A549 treated with CORT108297 at 1 μM for 4 hours (cell line): ENCODE measurements at places on chromosomes 1 and 21. TPM values are rescaled to one million over a fixed set of nuclear protein-coding genes. Genes with fewer than 3 reads are reported as not detected.

KLHL20 gene
- total RNA-seq: 9.9 to 14.7 TPM (median 12.6 TPM) in 5 replicates

TNFRSF4 gene
- 0.07 to 0.18 TPM (median 0.13 TPM) in 4 of 5 replicates, not detected in the other for total RNA-seq

DPT gene
- not detected in 5 replicates for total RNA-seq

HAPLN2 gene
- total RNA-seq: 0.14 to 0.21 TPM (median 0.14 TPM) in 3 of 5 replicates, not detected in the others

TFAP2E gene
- 0.46 to 0.83 TPM (median 0.81 TPM) in 5 replicates for total RNA-seq

BNIPL gene
- total RNA-seq: 0.07 to 0.12 TPM (median 0.07 TPM) in 5 replicates

LCE3E gene
- 0.16 to 0.17 TPM in 2 of 5 replicates, not detected in the others for total RNA-seq

KCNJ10 gene
- total RNA-seq: 0.09 TPM in 1 of 5 replicates, not detected in the others

TSSK3 gene
- total RNA-seq: 0.07 to 0.11 TPM in 2 of 5 replicates, not detected in the others

TNFRSF18 gene
- total RNA-seq: 0.11 to 0.25 TPM (median 0.15 TPM) in 3 of 5 replicates, not detected in the others

PLEKHA6 gene
- 20.6 to 31.2 TPM (median 27.2 TPM) in 5 replicates for total RNA-seq

DNMT3L gene
- not detected in 5 replicates for total RNA-seq

TNFRSF9 gene
- total RNA-seq: 2.1 to 3.6 TPM (median 3.0 TPM) in 5 replicates

CASP9 gene
- 4.4 to 6.9 TPM (median 5.7 TPM) in 5 replicates for total RNA-seq

MFSD2A gene
- 4.0 to 4.3 TPM (median 4.2 TPM) in 5 replicates for total RNA-seq

NTNG1 gene
- total RNA-seq: not detected in 5 replicates

EDN2 gene
- 6.9 to 11.0 TPM (median 10.3 TPM) in 5 replicates for total RNA-seq

RHOU gene
- total RNA-seq: 4.4 to 7.2 TPM (median 6.2 TPM) in 5 replicates

LCE1A gene
- total RNA-seq: not detected in 5 replicates

COL18A1 gene
- total RNA-seq: 124 to 175 TPM (median 149 TPM) in 5 replicates

SH2D2A gene
- 2.8 to 5.1 TPM (median 3.9 TPM) in 5 replicates for total RNA-seq

HNRNPCL4 gene
- not detected in 5 replicates for total RNA-seq

CFAP74 gene
- total RNA-seq: 0.06 to 0.08 TPM (median 0.07 TPM) in 3 of 5 replicates, not detected in the others

HMGCS2 gene
- total RNA-seq: not detected in 5 replicates

GNG5 gene
- total RNA-seq: 176 to 210 TPM (median 177 TPM) in 5 replicates

S100A7 gene
- not detected in 5 replicates for total RNA-seq

SLC16A4 gene
- 29.1 to 40.0 TPM (median 36.7 TPM) in 5 replicates for total RNA-seq

FAM72C gene
- total RNA-seq: 4.3 to 7.1 TPM (median 5.5 TPM) in 5 replicates

RHD gene
- total RNA-seq: not detected in 5 replicates

STX12 gene
- 8.1 to 9.8 TPM (median 9.5 TPM) in 5 replicates for total RNA-seq

EXTL1 gene
- total RNA-seq: 0.01 to 0.04 TPM in 2 of 5 replicates, not detected in the others

RGSL1 gene
- not detected in 5 replicates for total RNA-seq

LY9 gene
- total RNA-seq: 0.06 to 0.10 TPM (median 0.08 TPM) in 5 replicates

TNFRSF1B gene
- total RNA-seq: 0.21 to 0.47 TPM (median 0.35 TPM) in 5 replicates

STRIP1 gene
- total RNA-seq: 11.6 to 15.3 TPM (median 13.7 TPM) in 5 replicates

C8A gene
- not detected in 5 replicates for total RNA-seq

FCGR2B gene
- total RNA-seq: not detected in 5 replicates

TRIM45 gene
- total RNA-seq: 1.1 to 1.6 TPM (median 1.5 TPM) in 5 replicates

HES2 gene
- 2.2 to 4.6 TPM (median 4.1 TPM) in 5 replicates for total RNA-seq
